ENCODE measurements at places on chromosomes 5 and 9. TPM values are rescaled to one million over a fixed set of nuclear protein-coding genes. Genes with fewer than 3 reads are reported as not detected.

- no peak for DNase-seq
Measured at GRCh38 chr5:27818888-27819287, 780.5 kb upstream of the CDH9 start.

GRCh38 chr5:102782217-102782872 lies 27.2 kb downstream of the PAM start:
- no peak for DNase-seq

DNA sequence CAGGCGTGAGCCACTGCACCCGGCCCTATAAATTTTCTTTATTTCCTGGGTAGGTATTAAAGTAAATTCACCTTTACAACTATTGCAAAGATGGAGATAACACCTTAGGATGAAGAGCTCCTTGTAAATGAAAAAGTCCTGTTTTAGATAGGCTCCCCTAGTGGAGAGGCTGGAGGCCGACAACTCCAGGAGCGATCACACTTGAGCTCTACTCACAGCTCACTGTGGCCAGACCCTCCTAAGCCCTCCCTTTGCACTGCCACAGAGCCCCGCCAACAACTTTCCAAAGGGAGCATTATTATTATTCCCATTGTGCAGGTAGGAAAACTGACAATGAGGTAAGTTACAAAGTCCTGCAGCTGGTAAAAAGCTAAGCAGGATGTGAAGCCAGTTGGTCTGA lies 139.1 kb upstream of the ERCC6L2 start:
- no peak for DNase-seq

DNA sequence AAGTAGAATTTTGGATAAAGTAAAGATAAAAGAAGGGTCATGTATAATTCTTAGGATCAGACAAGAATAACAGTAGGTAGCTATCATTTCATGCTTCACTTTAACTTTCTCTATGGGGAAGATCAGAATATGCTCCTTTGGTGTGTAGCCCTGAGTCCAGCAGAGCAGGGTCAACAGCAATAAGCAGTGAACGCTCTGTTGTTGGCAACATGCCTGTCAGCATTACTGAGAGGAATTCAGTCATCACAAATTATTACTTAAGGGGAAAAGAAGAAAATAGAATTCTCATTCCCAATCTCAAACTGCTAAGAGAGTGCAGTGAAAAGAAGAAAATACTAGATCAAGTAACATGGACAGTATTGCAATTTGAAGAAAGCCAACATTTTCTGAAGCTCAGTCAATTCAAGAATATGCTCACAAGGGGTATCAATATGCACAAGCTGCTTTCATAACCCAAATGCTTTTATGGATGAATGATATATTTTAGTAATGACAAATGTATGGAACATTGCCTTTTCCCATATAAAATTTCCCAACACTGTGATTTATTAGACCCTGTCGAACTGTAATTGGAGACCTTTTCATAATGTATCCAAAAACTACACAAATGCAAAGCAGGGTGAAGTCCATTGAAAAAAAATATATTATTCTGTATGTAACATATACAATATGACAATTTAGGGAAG lies 1359.4 kb downstream of the EFNA5 start:
- DNase-seq: no peak

DNA sequence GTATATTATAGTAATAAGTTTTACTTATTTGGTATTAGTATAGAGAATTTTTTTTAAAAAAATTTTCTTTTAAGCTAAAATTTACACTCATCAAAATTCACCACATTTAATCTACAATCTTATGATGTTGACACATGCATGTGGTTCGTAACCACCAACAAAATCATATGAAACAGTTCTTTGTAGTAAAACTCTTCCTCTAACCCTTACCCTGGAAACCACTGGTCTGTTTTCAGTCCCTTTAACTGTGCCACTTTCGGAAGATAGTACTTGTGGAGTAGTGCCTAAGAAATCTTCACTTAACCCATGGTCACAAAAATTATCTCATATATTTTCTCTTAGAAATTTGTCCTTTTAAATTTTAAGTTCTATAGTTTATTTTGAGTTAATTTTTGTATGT lies 1498.8 kb downstream of the MAT2B start:
- no peak for DNase-seq

GRCh38 chr5:123358751-123359150 lies 64.5 kb downstream of the CEP120 start:
- no peak for DNase-seq

DNA sequence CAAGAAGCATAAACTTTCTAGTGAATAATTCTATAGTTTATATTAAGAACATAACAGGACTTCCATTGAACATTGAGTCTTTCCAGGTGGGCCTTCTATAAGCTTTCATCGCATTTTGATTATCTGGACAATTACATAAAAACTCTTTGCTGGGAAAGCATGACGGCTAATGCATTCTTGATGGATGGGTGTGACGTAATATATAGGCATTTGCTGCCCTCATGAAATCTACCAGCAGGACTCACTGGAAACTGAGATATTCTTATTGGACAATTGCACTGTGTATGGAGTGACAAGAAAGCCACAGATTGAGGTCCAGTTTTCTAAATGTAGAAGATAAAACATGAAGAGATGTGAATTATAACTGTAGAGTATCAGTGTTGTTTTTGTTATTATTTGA lies 15.0 kb downstream of the PTPRD start:
- DNase-seq: no peak

The NKD2 gene
- total RNA-seq: 2.8 TPM

The SLC1A3 gene
- total RNA-seq: 93.8 TPM

The TAS2R1 gene
- not detected for total RNA-seq

The CTNNA1 gene
- 297 TPM for total RNA-seq

The AHRR gene
- total RNA-seq: 1.8 TPM

The HARS2 gene
- 25.2 TPM for total RNA-seq

The SPINK13 gene
- total RNA-seq: not detected

The PKN3 gene
- 5.7 TPM for total RNA-seq

Data from Right ventricle myocardium superior (tissue), 1 donor.